ENCODE measurements at places on chromosomes 7 and 10.

DNA sequence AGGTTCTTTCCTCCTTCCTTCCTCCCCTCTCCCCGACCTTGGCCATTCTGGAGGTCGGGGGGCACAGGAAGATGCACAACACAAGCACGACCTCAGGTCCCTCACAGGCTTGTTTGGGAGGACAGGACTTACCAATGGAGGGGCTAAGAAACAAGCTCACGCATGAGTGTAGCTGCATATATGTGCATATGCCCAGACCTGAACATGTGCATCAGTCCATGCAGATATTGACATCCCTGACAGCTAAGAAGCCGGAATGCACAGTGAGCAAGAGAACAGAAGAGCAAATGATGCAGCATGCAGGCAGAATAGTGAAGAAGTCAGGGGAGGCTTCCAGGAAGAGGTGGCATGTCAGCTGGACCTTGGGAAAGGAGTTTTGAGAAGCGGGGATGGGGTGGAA is 28.7 kb downstream of the ADCYAP1R1 start:
- DNase-seq: no peak

DNA sequence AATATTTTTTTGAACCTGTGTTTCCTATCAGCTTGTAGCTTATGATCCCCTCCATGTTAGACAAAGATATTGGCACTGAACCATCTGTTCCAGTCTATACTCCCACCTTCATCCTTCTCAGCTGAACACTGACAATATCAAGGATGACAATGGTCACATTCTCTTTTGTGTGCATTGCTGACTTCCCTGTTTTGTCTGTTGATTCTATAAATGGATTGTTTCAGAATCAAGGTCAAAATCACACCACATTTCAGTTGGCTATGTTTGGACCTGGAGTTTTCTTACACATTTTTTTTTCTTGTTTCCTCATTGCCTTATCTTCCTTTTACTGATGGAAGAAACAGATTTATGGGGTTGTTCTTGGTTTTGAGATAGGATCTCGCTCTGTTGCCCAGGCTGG is 11.3 kb upstream of the SMURF1 start:
- no peak for DNase-seq

- no peak for DNase-seq
Measured at GRCh38 chr7:98204670-98205069, 6.6 kb upstream of the BHLHA15 start.

DNA sequence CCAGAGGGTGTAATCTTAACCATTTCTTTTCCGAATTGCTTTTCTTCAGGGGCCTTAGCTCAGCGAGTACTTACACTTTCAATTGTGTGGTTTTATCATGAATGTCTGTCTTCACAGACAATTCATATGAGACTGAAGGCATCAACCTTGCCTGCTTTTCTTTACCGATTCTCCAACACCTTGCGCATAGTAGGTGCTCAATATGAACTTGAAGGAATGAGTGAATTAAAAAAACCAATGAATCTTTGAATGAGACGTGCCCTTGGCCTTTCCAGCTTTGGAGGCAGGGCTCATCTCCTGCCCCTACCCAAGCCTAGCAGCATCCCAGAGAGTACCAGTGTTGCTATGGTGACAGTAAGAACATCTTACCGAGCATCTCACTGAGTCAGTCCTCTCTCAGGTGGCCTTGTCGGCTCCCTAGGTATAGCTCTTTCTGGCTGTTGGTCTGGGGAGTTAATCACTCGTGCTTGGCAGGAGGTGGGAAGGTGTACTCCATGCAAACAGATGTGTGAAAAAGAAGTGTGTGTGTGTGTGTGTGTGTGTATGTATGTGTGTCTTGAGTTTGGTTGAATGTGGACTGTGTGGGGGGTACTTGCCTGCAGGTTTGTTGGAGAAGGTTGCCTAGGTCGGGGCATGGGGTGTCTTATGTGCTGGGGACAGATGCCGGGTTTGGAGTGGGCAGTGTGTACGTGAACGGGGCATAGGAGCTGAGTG is 107.7 kb downstream of the C10orf105 start:
- no peak for DNase-seq

- no peak for DNase-seq
Measured at GRCh38 chr10:69334302-69335062, 56.2 kb downstream of the HK1 start.

DNA sequence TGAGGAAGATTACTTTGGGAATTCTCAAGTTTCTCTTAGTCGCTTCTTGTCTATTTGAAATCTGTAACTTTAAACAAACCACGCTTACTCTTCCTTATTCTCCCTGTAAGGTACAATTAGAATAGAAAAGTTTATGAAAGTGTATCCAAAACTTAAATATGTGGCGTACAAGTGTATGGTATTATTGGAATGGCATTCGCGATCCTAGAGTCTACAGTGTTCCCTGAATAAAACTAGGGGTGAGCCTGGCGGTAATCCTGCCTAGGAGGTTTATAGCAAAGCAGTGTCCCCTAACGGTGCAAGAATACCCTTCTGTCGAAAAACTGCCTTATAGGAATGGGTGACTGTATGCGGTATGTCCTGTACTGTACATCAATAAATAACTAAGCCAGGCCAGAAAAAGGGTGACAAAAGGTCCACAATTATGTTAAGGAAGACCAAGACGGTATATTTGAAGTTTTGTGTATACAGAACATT is 1.2 kb downstream of the TASOR2 start:
- DNase-seq: no peak

DNA sequence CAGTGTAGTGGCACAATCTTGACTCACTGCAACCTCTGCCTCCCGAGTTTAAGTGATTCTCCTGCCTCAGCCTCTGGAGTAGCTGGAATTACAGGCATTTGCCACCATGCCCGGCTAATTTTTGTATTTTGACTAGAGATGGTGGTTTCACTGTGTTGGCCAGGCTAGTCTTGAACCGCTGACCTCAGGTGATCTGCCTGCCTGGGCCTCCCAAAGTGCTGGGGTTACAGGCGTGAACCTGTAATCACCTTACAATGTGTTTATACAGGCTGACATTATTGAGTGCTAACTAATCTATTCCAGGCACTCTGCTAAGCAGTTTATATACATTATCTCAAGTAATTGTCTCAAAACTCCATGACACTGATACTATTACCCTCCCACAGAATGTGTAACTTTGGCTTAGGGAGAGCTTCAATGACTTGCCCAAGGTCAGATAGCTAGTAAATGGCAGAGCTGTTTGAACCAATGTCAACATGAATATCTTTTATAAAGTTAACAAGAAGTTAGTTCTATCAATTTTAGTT is 36.8 kb downstream of the KIFBP start:
- no peak for DNase-seq

- DNase-seq: no peak
Measured at GRCh38 chr10:44968091-44968490, 8.5 kb downstream of the RASSF4 start.

- no peak for DNase-seq
Measured at GRCh38 chr7:6260291-6261187, 11.9 kb downstream of the CYTH3 start.

DNA sequence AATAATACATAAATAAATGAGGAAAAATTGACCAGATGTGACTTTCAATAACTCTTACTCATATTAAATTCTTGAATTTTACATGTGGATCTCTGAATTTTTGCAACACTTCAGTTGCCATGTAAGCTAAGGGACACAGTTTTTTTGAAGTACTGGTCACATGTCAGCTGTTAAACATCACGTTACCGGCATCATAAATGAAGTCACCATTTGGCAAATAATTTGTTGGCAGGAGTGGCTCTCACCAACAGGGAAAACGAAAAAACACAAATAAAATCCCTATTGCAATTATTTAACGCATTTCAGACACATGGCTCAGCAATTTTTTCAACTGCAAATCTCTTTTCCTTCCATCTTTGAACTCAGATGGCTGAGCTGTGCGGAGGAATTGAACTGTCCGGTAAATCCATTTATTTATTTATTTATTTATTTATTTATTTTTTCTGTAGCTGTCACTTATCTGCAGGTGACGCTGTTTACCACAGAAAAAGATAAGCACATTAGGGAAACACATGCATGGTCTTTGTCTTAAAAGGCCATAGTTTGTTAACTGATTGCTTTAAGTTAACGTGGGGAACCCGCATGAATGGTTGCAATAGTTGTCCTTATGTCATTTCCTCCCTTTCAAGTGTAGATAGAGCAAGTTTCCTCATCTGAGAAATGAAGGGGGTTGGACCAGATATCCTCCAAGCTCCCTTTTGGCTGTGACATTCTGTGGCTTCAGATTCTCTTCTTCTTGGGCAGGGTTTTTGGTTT is 64.7 kb upstream of the JAZF1 start:
- no peak for DNase-seq

All from fibroblast of skin of left biceps (primary cell).